Foreskin keratinocyte (primary cell): ENCODE measurements at places on chromosomes 3 and 15. TPM values are rescaled to one million over a fixed set of nuclear protein-coding genes. Genes with fewer than 3 reads are reported as not detected.

DNA sequence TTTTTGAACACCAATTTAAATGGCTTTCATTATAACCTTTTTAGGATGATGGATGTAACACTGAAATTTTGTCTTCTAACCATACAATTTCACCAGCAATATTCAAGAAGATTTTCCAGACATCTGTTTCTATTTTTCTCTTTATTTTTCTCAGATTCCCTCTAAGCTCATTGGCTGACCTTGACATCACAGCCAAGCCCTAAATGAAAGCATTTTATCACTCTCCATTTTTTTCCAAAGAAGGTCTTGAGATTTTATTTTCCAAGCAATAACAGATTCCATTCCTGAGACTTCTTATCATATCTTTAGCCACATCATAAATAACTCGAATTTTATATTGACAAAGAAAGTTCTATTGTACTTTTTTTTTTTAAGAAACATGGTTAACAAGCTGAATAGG lies 392.6 kb upstream of the THBS1 start:
- DNase-seq = no peak

- no peak for DNase-seq
These were observed 24.5 kb upstream of the RASA2 start for GRCh38 chr3:141462176-141462859.

The ARNT2 gene
- polyA plus RNA-seq = 0.21 and 0.25 TPM in 2 replicates

The EOMES gene
- polyA plus RNA-seq = 0.24 and 0.57 TPM in 2 replicates

The MOBP gene
- not detected in 2 replicates for polyA plus RNA-seq
